ENCODE measurements at places on chromosomes 12 and 14.

- DNase-seq: no peak
Measured at GRCh38 chr12:131142891-131143657, 189.4 kb downstream of the ADGRD1 start.

DNA sequence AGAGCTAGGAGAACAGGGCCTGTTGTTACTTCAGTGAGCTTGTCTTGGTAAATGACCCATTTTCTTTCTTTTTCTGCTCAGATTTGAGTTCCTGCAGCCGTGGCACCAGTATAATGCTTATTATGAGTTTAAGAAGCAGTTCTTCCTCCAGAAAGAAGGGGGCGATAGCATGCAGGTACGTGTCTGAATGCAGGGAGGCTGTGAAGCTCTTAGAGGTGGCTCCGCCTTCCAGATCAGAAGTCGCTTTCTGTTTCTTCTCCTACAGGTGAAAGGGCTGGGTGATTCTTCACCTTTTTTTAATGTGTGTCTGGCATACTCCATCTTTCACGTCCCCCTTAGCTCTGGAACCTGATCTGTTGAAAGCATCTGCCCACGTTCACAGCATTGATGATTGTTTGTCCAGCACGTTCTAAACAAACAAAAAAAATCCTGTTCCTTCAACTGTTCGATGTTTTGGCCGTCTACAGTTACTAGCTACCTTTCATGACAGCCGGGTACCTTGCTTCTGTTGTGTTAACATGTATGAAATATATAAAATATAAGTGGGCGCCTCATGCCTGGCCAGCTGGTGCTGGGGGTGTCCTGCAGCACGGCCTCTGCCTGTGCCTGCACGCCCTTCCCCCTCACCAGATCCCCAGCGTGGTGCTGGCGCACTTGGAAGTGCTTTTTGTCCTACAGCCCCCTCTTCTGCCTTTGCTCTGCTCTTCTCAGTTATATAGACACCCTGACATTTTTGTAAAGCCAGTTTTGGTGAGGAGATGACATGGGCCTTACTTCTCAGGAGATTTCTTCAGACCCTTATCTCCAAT lies 44.6 kb downstream of the SFSWAP start:
- peak; percentile 55 for DNase-seq

DNA sequence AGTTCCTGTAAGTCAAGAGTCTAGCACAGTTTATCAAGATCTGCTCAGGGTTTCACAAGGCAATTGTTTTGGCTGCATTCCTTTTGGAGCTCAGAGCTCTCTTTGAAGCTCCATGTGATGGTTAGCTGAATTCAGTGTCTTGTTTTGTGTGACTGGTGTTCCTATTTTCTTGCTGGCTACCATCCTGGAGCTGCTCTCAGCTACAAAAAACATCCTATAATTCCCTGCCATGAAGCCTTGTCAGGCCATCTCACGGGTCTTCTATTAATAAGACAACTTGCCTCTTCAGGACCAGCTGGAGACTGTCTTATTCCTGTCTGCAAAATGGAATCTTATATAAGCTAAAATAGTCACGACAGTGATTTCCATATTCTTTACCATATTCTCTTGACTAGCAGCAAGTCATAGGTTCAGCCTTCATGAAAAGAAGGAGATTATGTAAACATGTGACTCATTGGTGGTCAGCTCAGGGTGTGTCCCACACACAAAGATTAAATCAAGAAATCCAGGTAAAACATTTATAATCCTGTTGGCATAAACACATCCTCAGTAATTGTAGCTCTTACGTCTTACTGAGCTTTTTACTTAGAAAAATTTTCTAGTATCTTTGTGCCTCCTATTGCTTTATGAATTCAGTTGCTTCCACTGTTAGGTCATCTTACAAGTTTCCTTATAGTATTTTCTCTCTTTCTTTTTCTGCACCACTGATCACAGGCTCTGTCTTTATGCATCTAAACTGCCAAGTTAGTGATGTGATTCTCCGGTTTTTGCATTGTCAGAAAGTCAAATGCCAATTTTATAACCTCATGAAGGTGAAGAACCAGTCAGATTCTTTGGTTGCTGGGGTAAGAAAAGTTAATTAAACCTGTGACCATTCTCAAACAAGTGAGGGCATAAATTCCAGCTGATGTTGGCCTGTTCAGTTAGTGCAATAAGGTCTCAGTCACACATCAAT lies 378.5 kb upstream of the MGAT4C start:
- peak; percentile 4 for DNase-seq

- peak; percentile 61 for DNase-seq
Measured at GRCh38 chr14:105430565-105430964, 10.9 kb downstream of the MTA1 start.

- DNase-seq: no peak
Measured at GRCh38 chr12:109153821-109154441, 37.5 kb downstream of the ACACB start.

GRCh38 chr14:42013559-42013958 lies 406.9 kb downstream of the LRFN5 start:
- DNase-seq: no peak

- DNase-seq: no peak
Measured at GRCh38 chr14:69328317-69328716, 68.4 kb downstream of the GALNT16 start.

- DNase-seq: no peak
Measured at GRCh38 chr12:131862084-131862441, 32.4 kb upstream of the ULK1 start.

DNA sequence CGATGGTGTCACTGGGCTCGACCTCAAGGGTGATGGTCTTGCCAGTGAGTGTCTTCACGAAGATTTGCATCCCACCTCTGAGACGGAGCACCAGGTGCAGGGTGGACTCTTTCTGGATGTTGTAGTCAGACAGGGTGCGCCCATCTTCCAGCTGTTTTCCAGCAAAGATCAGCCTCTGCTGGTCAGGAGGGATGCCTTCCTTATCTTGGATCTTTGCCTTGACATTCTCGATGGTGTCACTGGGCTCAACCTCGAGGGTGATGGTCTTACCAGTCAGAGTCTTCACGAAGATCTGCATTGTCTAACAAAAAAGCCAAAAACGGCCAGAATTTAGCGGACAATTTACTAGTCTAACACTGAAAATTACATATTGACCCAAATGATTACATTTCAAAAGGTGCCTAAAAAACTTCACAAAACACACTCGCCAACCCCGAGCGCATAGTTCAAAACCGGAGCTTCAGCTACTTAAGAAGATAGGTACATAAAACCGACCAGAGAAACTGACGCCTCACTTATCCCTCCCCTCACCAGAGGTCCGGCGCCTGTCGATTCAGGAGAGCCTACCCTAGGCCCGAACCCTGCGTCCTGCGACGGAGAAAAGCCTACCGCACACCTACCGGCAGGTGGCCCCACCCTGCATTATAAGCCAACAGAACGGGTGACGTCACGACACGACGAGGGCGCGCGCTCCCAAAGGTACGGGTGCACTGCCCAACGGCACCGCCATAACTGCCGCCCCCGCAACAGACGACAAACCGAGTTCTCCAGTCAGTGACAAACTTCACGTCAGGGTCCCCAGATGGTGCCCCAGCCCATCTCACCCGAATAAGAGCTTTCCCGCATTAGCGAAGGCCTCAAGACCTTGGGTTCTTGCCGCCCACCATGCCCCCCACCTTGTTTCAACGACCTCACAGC lies 717 bp downstream of the UBC start:
- DNase-seq: peak; percentile 73

GRCh38 chr12:87806310-87806709 lies 222.9 kb downstream of the C12orf50 start:
- DNase-seq: no peak

- DNase-seq: no peak
Measured at GRCh38 chr12:108850854-108851573, 6.4 kb downstream of the SSH1 start.

GRCh38 chr12:29350080-29350479 lies 30.9 kb downstream of the ERGIC2 start:
- DNase-seq: peak; percentile 5

GRCh38 chr12:34109390-34109789 lies 87.1 kb downstream of the ALG10 start:
- no peak for DNase-seq

GRCh38 chr14:36304895-36305294 lies 15.5 kb downstream of the MBIP start:
- DNase-seq: no peak

GRCh38 chr14:103543140-103543539 lies 14.1 kb downstream of the TRMT61A start:
- no peak for DNase-seq

- DNase-seq: peak; percentile 89
Measured at GRCh38 chr12:3218228-3219171, 141.3 kb downstream of the TSPAN9 start.

- no peak for DNase-seq
Measured at GRCh38 chr14:35553808-35554207, 19.8 kb downstream of the INSM2 start.

DNA sequence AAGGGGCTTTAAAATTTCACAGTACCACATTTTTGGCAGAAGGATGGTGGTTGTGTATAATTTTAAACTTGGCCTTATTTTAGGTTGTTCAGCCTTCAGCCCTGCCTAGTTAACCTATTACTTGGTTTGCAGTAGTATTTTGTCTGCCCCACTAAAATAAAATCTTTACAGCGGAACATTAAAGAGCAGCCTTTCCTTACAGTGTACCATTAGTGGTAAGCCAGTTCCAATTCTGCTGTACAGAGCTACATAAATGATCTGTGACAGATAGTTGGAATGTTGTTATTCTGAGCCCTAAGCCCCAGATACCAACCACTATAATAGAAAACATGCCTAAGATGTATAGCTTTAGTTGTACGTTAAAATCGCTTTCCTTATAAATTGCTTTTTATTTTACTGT lies 56.2 kb downstream of the SLC38A6 start:
- no peak for DNase-seq

Measured in urothelium cell line (cell line).